Right renal cortex interstitium (tissue), 3 donors: ENCODE measurements at places on chromosomes 12 and 14.

GRCh38 chr14:59228421-59228820 is 40.0 kb downstream of the DAAM1 start:
- no peak for DNase-seq

GRCh38 chr14:71932229-71932981 is at the start of gene RGS6:
RGS6 (plus strand) TSS chr14:71932429.
- DNase-seq: no peak

GRCh38 chr12:8696442-8697090 is 1.2 kb upstream of the RIMKLB start:
- no peak for DNase-seq

DNA sequence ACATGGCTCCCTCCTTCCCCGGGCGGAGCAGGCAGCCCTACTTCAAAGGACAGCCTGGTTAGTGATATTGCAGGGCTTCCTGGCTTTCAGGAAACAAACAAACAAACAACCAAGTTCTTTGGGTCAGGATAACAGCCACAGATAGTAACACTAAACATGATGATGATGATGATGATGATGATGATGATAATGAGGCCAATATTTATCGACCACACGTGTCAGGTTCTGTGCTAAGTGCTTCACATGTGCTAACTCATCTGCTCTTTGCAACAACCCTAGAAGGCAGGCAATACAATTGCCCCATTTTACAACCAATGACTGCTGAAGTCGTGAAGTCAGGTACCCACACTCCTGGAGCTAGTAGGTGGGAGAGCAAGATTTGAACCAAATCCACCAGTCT is 44.1 kb upstream of the TBX5 start:
- DNase-seq: no peak

DNA sequence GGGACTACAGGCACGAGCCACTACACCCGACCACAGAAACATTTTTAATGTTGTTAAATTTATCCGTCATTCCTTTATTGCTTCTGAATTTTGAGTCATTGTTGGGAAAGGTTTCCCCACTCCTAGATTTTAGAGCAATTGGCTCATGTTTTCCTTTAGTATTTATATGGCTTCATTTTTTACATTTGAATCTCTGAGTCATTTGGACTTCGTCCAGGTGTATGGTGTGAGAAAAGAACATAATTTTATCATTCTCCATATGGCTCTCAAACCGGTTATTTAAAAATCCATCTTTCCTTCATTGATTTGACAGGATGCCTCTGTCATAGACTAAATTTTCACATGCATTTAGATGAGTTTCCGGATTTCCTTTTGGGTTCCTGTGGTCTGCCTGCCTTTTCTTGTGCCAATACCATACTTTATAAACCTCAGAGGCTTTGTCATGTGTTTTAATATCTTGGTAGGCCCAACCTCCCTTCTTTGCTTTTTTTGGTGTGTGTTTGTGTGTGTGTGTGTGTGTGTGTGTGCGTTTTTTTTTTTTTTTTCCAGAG is 30.9 kb downstream of the LRTM2 start:
- DNase-seq: no peak

GRCh38 chr14:67852926-67853604 is 33.5 kb downstream of the RAD51B start:
- no peak for DNase-seq

DNA sequence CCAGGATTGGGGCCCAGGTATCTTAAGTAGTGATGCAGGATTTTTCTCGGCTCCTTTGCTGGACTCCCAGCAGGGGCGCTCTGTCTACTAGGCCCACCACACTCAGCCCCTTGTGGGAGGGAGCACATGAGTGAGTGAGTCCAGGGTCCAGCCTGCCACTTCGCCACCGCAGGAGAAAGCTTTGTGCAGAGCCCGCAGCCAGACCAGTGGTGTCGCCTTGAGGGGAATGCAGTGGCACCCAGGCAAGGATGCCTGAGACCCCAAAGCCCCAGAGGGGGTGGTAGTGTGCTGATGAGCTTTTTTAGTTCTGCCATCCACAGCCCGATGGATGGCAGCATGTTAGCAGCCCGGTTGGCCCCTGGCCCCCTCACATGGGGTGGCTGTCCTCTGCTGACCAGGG is 5.4 kb upstream of the MRPS35 start:
- DNase-seq: no peak

DNA sequence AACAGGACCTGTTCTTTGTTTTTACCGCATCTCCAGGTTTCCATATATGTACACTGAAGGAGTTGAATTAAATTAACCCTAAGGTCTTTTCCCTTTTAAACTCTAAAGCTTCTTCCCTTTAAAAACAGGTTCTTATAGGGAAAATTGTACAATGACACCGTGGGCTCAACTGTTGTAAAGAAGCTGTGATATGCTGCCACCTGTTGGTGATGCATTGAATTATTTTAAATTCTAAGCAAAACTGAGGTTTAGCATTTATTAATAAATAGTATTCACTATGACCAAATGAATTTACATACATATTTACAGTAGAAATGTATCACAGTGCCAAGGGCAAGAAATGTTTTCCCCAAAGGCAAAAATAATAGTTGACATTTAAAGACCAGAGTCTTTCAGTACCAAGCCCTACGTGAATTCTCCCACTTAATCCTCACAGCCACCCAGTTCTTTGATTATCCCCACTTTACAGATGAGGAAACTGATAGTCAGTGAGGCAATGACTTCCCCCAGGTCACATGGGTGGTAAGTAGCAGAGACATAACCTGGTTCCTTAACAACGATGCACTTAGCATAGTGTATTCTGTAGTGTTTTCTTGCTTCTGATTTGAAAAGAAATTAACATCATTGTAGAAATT is 35.7 kb upstream of the TMEM263 start:
- DNase-seq: no peak

- DNase-seq: no peak
Observed at GRCh38 chr12:30792648-30793499, 38.1 kb upstream of the CAPRIN2 start.

GRCh38 chr12:110203546-110203945 is 77.5 kb upstream of the ATP2A2 start:
- DNase-seq: no peak

GRCh38 chr12:2687058-2687457 is 107.7 kb upstream of the FKBP4 start:
- DNase-seq: no peak

- no peak for DNase-seq
Observed at GRCh38 chr14:75753696-75754095, 92.7 kb downstream of the TTLL5 start.

GRCh38 chr12:104888892-104889291 is 69.2 kb downstream of the SLC41A2 start:
- no peak for DNase-seq

DNA sequence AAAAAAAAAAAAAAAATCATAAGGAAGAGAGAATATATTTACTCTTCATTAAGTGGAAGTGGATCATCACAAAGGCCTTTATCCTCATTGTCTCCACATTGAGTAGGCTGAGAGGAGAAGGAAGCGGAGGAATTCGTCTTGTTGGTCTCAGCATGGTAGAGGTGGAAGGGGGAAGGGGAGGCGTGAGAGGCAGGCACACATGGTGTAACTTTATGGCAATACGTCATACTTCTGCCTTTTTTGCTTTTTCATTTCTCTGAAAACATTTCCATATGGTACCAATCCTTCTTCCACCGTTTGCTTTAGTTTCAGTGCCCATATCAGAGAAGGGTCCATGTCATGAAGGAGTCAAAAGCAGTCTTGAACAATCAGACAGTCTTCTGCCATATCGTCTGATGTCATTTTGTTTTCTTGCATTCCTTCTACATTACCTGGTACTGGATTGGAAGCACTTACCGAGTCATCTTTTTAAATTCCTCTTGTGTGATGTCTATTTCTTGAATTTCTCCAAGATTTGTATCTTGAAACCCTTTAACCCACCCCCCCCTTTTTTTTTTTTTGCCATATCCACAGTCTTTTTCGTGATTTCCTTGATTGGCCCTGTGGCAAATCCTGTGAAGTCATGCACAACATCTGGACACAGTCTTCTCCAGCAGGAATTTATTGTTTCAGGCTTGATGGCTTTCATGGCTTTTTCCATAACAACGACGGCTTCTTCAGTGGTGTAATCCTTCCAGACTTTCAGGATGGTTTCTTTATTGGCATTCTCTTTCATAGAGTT is 8.9 kb downstream of the FUT8 start:
- DNase-seq: no peak

DNA sequence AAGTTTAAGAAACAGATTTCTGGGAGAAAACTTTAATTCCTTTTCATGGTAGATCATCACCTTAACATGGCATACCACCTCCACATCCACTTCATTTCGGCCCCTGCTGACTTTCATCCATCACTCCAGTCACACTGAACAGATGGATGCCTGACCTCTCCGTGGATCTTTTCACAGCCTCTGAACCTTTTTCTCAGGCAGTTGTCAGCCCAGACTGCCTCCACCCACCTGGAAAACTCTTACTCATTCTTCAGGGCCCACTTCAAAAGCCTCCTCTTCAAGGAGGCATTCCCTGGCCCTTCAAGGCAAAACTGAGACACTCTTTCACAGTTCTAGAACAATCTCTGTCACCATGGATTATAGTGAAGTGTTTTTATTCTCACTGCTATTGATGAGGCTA is 52.9 kb downstream of the GXYLT1 start:
- DNase-seq: no peak

GRCh38 chr12:90951432-90952105 is 3.4 kb downstream of the CCER1 start:
- DNase-seq: no peak

GRCh38 chr12:570435-570920 is 92.8 kb downstream of the NINJ2 start:
- DNase-seq: peak; percentile 15

DNA sequence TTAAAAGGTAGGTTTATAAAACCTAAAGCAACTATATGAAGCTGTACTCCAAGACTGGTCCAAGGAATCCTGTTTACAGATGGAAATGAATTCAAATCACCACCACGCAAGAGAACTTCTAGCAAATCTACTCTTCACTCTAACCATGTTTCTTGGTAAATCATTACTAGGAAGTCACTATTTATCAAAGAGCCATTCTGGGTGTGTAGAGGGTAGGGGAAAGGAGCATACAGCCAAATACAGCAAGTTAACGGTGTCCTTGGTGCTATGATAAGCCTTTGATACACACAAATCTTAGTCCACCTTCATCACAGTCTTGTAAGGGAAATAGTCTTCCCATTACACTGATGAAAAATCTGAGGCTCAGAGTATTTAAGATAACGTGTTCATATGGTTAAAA is 16.8 kb downstream of the NIN start:
- DNase-seq: no peak

GRCh38 chr12:114238808-114239207 is 167.1 kb downstream of the TBX5 start:
- DNase-seq: no peak

DNA sequence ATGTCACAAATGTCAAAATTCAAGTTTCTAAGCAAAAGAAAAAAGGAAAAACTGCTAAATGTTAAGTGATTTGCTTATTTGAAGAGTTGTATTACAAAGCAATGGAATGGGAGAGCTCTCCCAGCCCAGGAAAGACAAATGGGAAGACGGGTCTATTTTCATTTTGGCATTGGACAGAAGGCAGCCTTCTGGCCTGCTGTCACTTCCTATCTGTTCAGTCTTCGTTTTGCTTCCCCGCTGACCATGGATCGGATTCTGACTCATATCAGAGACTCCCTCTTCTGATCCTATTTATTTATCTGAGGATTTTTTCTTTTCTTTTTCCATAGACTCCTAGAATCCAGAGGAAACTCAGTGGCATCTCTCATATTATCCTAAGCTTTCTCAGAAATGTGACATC is 634.9 kb downstream of the DIO2 start:
- DNase-seq: no peak

- no peak for DNase-seq
Observed at GRCh38 chr12:112327209-112327938, 54.9 kb downstream of the HECTD4 start.

GRCh38 chr12:51055060-51055459 is 6.9 kb downstream of the LETMD1 start:
- DNase-seq: no peak
